ENCODE measurements at places on chromosomes 11 and 22. TPM values are rescaled to one million over a fixed set of nuclear protein-coding genes. Genes with fewer than 3 reads are reported as not detected.
A peak's percentile ranks its signal among the peaks of the same experiment; 100 is the strongest.

DNA sequence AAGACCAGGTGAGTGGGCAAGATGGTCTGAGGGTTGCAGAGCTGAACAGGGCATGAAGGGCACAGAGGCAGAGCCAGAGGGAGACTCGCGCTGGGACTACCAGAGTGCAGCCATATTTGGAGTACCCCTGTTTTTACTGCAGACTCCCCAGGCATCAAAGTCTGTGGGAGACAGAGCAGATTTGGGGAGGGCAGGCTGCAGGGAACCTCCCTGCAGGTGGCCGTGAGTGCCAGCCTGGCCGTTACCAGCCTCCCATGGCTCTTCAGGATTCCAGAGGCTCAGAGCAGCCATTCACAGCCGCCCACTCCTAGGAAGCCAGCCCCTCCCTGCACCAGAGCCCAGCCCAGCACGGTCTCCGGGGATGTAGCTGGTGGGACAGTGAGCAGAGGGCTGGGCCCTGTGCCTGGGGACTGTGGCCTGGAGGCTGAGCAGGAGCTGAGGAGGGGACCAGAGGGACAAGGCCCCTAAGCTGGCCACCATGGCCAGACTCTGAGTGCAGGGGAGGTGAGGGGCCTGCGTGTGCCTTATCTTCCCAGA is at the start of gene SEPTIN3:
SEPTIN3 (plus strand) TSS at position 334 of the 537 bp plus-strand sequence. CDS start 2,050 bp downstream, outside the sequence.
- peak; percentile 81 for DNase-seq

GRCh38 chr11:2295971-2296912 is 5.5 kb downstream of the C11orf21 start:
- DNase-seq: peak; percentile 33

- DNase-seq: no peak
Measured at GRCh38 chr11:132334769-132335280, 964.4 kb downstream of the NTM start.

- DNase-seq: no peak
Measured at GRCh38 chr11:34075178-34075820, 23.8 kb downstream of the CAPRIN1 start.

The KDELR3 gene
- total RNA-seq: 4.5 TPM

The MPZL3 gene
- 0.42 TPM for total RNA-seq
